ENCODE measurements at places on chromosomes 16 and 17.

- no peak for DNase-seq
These were observed 46.7 kb downstream of the ANKRD11 start for GRCh38 chr16:89443727-89444084.

- DNase-seq = no peak
These were observed 83.2 kb downstream of the ARHGAP23 start for GRCh38 chr17:38511150-38512108.

GRCh38 chr17:80835816-80836657 lies 155.6 kb upstream of the CHMP6 start:
- DNase-seq = peak; percentile 41

DNA sequence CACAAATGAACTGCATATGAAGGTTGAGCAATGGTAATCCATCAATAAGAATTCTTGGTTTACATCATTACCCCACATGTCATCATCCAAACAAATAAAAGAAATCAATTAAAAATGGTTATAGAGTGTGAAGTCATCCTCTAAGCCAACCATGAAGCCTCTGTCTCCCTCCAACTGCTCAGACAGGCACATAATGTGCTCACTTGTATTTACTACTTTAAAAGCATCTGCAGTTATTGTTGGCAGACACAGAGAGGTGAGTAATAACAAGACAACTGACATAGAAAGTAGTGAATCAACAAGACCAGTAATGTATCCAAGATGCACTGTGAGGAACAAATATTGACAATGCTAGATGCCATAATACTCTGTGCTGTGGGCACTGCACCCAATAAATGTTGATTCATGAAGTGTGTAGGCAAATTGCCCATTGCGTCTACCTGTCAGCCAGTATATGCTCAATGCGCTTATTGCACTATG lies 20.0 kb downstream of the ADAMTS18 start:
- no peak for DNase-seq

DNA sequence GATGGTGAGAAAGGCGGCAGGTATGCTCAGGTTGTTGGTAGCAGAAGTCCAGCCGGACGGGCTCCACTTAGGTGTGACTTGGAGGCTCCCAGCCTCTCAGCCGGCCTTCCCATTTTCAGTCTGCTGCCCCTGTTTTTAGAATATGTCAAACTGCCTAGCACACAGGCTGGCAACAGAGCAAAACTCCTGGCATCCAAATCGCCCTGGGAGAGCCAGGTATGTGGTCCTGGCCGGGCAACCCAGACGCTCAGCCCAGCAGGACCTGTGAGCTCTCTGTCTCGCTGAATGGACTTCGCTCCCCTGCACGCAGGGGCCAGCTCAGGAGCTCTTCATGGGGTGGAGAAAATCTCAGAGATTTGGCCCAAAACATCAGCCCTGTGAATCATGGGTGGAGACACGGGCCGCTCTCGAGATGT lies 147.9 kb upstream of the CHMP6 start:
- DNase-seq = no peak

- DNase-seq = no peak
These were observed 5.5 kb upstream of the TM4SF5 start for GRCh38 chr17:4766201-4766600.

DNA sequence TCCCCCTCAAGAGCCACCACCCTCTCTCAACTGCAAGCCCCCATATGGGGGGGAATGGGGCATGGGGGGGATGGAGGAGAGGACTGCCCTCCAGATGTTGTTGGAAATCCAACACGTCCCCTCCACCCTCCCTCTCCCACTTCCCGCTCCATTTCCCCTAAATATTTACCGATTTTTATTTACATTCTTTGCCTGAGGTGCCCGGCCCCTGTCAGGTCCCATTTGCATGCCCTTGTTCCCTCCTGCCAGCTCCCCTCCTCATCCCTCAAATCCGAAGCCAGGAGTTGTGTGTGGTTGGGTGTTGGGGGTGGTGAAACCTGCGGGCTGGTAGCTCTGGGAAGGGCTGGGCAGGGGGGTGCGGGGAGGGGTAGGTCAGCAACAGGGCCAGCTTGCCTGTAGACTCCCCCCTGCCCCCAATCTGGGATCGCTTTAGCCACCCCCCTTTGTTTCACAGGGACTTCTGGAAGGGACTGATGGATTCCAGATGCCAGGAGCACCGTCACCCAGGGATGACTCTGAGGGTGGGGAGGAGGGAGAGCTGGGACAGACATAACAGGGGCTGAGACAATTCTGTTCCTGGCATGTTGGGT lies 39.7 kb upstream of the NGFR start:
- DNase-seq = no peak

- no peak for DNase-seq
These were observed 15.4 kb downstream of the RHBDL3 start for GRCh38 chr17:32281011-32281451.

- no peak for DNase-seq
These were observed 4.8 kb downstream of the GFAP start for GRCh38 chr17:44910231-44911106.

GRCh38 chr16:84597931-84598351 lies 19.9 kb downstream of the COTL1 start:
- DNase-seq = no peak

- no peak for DNase-seq
These were observed 82.9 kb downstream of the SDR42E1 start for GRCh38 chr16:81928271-81928918.

DNA sequence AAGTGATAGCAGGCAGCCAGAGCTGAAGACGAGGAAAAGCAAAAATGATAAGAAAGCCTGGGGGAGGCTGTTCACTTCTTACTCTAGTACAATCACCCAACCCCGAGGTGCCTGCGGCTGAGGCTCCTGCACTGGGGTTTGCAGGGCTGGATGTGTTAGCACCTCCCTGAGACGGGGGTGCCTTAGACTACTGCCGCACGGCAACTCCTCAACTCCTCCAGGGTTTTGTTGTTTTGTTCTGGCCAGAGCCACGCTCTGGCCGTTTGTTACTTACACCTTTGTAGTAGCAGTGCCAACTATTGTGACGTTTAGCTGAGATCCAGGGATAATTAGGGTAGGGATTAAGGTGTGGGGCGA lies 51.5 kb downstream of the LDHD start:
- no peak for DNase-seq

GRCh38 chr17:83196024-83196365 lies 116.6 kb downstream of the METRNL start:
- DNase-seq = no peak

- no peak for DNase-seq
These were observed 29.1 kb downstream of the CIBAR2 start for GRCh38 chr16:85083051-85083639.

GRCh38 chr17:20805751-20806150 lies 226.2 kb downstream of the CDRT15L2 start:
- no peak for DNase-seq

DNA sequence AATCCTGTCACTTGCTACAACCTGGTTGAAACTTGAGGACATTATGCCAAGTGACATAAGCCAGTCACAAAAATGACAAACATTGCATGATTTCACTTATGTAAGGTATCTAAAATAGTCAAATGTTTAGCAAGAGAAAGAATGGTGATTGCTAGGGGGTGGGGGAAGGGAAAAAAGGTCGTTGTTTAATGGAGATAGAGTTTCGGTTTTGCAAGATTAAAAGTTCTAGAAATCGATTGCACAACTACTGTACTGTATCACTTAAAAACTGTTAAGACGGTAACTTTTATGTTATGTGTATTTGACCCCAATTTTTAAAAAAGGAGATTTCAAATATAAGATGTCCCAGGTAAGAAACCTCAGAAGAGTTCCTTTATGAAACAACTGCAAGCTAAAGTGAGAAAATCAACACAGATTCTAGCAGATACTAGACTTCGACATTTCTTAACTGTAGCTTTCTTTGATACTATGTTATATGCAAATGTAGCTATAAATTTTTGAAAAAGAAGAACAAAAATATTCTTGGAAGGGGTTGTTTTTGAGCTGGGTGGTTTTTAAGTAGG lies 5.9 kb downstream of the MEOX1 start:
- DNase-seq = no peak

- no peak for DNase-seq
These were observed 49.7 kb downstream of the TUBD1 start for GRCh38 chr17:59842901-59843652.

All from midbrain (tissue), 1 donor.